CD4-positive, alpha-beta T cell treated with Interleukin-6 at 100 ng/mL for 8 hours (primary cell): ENCODE measurements at places on chromosomes 2 and 18.
A peak's percentile ranks its signal among the peaks of the same experiment; 100 is the strongest.

- peak; percentile 57 for DNase-seq
Measured at GRCh38 chr2:157302492-157303099, 23.0 kb downstream of the ERMN start.

DNA sequence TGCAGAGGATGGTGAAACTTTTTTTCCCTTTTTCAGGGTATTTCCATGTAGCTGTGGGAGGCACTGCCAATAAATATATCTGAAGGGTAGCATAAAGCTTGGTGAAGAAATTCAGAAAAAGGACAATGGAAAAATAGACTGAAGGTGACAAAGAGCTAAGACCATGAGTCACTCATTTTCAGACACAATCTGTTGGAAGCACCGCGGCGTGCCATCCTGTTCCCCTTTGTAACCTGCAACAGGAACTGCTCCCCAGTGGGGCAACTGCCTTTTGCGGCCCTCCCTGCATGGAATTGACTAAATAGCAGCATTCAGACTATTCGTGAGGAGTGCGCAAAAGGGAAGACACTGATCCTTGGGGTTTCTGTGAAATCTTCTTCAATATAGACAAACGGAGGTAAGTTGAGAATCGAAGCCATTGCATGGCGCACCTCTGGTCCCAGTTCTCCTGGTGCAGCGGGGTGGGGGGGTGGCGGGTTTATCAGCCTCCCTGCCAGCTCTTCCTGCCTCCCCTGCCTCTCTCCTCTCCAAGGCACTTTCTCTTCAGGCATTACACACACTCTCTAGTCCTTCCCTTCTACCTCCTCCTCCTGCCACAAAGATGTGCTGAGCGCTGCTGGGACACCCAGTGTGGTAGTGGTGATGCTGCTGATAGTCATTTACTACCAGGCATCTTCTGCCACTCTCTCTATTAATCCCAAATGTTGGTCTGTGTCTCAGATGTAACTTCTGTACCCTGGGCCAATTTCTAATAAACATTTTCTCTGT is 126.2 kb upstream of the TMEM200C start:
- DNase-seq = no peak

GRCh38 chr2:118604811-118605210 is 242.6 kb downstream of the EN1 start:
- DNase-seq = no peak

GRCh38 chr2:11187083-11187619 is 31.9 kb downstream of the SLC66A3 start:
- DNase-seq = no peak
